GM12892 (cell line): ENCODE measurements at places on chromosomes 4 and X.

DNA sequence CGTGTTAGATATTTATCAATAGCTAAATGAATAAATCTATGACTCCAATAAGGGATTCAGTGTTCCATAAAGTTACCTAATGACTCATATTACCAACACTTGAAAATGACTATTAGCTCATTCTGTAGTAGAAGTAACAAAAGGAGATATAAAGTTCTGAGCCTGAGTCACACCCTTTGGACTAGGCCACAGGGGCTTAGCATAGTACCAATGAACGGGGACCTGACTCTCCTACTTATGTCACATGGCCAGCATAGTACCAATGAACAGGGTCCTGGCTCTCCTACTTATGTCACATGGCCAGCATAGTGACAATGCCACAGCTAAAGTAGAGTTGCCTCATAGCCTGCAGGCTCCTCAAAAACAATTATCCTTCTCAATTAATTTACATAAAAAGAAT lies 43.7 kb downstream of the MAGEB16 start:
- no peak for DNase-seq

DNA sequence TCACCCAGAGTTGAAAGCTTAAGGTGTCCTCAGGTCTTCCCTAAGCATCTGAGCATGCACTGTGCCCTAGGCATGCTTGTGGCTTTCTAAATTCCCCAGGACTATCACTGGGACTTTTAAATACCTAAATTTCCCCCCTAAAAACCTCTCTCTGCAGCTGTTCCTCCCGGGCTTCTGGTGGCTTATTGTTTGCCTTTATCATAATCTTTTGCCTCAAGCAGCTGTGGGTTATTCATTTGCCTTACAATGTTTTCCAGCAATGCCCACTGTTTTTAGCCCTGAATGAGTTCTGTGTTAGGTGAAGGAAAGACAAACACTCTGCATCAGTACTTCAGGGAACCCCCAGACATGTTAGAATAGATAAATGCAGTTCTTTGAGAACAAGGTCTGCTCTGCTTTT lies 455.0 kb downstream of the ZIC3 start:
- DNase-seq = no peak

DNA sequence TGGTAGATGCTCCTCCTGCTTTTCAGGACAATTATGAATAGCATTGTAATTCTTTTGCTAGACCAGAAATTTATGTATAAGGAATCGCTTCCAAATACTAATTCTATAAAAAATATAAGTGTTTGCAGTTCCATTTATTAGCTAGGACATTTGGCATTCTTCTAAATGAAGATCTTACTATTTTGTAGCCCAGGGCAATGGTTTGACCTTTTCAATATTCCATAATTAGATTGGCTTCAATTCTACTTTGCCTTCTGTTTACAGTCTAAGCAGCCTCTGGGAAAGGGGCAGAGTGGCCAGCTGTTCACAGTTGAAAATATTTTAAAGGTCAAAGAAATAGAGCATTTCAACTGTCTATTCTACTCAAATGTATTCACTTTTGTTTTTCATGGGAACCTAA lies 912.1 kb upstream of the GRIA3 start:
- no peak for DNase-seq

GRCh38 chrX:39774774-39775328 lies 322.9 kb downstream of the BCOR start:
- DNase-seq = no peak

DNA sequence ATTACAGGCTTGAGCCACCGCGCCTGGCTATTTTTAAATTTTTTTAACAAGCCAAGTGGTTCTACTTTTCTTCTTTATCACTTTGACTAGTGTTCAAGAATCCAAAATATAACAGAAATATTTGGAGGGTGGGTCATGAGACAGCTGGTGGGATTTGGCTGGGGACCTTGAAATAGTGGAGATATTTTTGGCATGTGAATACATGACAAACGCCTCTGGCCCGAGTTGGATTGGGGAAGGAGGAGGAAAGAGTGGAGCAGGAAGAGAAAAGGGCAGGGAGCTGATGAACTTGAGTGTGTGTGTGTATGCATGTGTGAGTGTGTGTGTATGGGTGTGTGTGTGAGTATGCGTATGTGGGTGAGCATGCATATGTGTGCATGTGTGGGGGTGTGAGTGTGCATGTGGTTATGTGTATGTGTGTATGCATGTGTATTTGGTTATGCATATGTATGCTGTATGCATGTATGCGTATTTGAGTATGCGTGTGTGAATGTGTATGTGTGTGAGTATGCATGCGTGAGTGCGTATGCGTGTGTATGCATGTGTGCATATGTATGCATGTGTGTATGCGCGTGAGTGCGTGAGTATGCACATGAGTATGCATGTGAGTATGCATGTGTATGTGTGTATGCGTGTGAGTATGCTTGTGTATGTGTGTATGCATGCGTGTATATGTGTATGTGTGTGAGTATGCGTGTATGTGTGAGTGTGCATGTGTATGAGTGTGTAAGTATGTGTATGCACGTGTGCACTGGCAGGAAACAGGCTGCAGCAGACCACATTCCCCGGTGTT lies 49.6 kb downstream of the JADE1 start:
- no peak for DNase-seq

GRCh38 chr4:133102612-133103409 lies 46.3 kb upstream of the PCDH10 start:
- no peak for DNase-seq

DNA sequence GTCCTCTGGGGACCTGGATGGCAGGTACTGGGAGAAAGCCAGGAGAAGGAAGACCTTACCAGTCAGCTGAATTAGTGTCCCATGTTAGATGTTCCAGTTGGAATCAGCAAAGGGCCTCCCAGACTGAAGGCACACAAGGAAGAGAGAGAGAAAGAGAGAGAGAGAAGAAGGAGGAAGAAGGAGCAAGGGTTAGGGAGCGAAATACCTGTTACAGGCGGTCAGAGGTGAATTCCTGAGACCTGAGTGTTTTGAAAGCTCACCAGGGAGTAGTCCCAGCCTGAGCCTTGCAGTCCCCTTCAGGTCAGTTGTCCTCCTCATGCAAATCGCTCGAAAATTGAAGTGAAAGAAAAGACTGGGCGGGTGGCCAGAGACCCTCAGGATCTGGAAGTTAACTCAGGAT lies 60.3 kb downstream of the USP11 start:
- no peak for DNase-seq

- no peak for DNase-seq
These were observed 271.5 kb downstream of the LDB2 start for GRCh38 chr4:16626945-16627344.

GRCh38 chr4:37126051-37126450 lies 118.5 kb upstream of the NWD2 start:
- DNase-seq = no peak

DNA sequence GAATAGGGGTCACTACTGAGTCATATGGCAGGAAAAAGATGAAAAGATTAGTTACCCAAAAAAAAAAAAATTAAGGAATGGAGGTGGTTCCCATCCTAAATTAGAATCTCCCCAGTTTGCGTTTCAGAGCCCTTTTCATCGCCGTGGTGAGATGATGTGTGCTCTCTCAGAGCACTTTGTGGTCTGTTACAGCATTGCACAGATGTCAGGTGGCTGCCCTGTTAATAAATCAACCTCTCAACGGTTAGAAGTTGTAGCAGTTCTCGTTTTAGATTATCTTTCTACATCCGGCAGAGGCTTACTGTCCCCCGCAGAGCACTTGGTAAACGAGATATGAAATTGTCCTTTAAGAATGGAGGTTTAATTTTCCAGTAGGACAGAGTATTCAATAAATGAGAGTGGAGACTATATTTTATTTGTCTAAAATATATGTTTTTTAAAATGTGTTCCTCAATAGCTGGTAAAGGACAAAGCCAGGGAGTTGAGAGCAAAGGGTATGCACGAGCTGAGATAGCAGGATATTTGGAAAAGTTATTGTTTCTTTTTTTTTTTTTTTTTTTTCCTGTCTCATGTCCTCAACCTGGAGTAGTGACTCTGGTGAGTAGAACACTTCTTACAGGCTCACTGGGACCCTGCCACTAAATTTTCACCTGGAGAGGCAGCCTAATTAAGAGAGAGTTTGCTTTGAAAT lies 26.9 kb downstream of the AFF1 start:
- no peak for DNase-seq

DNA sequence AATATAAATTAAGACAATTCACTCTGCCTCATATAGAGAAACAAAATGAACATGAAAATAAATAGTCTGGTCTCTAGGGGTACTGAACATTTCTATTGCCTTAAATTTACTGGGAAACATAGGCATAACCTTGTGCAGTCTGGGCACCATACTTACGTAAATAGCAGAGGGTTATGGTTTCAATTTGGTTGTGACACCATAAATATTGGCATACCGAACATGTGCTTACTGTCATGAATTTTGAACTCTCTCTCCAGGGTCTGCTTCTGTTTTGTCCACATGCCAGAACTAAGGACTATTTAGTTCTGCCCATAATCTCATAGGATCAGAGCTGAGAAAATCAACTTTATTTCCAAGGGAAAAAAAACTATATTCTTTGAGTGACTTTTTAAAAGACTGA lies 17.6 kb downstream of the PDGFC start:
- no peak for DNase-seq

DNA sequence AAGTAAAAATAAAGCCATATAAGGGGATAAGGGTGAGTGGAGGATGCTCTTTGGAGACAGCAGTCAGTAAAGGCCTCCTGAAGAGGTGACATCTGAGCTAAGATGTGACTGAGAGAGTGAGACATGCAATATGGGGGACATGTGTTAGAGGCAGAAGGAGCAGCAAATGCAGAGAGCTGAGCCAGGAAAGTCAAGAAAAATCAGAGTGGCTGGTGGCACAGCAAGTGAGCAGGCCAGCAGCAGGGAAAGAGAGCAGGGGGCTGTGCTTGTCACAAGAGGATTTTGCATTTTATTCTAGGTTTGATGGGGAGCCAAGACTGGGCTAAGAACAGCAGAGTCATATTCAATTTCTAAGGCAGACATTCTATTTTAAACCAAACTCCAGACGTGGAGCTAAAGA lies 394.5 kb downstream of the KCNIP4 start:
- no peak for DNase-seq

DNA sequence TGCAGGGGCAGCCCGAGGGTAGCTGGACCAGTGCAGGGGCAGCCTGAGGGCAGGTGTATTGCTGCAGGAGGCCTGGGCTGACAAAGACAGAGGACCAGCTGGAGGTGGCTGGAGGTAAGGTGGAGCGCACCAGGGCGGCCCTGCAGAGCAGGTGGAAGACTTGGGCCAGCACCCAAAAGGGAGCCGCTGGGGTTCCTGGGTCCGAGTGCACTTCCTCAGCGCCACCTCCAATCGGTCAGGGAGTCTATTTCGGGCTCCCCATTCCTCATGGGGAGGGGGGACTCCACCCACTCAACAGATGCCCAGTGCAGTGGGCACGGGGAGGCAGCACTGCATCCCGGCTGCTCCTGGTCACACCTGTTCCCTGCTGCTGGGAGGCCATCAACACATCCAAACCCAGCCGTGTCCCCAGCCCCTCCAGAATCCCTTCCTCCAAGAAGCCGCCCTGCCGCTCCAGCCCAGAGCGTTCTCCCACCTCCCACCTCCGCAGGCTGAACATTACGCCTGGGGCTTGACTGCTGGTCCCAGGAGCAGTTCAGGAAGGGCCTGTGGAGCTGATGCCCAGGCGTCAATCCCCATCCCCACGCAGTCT lies 1.5 kb downstream of the LRPAP1 start:
- DNase-seq = no peak

DNA sequence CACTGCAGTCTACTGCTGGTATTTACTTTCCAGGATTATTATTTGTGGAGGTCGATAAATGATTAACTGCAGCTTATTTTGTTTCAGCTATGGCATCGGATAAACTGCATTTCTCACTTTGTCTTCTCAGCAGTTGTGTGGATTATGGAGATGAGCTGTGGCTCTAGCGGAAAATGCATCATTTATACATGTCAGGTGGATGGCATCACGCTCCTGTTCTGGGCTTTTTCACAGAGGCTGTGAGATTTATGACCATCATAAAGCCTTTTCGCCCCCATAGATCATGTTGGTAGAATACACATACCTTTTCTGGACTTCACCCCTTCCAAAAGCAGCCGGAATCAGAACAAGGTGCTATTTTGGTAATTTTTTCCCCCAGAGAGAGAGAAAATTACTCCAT lies 118.8 kb upstream of the MAGEB18 start:
- no peak for DNase-seq

- no peak for DNase-seq
These were observed 6.5 kb downstream of the SH3BP2 start for GRCh38 chr4:2799224-2799911.

DNA sequence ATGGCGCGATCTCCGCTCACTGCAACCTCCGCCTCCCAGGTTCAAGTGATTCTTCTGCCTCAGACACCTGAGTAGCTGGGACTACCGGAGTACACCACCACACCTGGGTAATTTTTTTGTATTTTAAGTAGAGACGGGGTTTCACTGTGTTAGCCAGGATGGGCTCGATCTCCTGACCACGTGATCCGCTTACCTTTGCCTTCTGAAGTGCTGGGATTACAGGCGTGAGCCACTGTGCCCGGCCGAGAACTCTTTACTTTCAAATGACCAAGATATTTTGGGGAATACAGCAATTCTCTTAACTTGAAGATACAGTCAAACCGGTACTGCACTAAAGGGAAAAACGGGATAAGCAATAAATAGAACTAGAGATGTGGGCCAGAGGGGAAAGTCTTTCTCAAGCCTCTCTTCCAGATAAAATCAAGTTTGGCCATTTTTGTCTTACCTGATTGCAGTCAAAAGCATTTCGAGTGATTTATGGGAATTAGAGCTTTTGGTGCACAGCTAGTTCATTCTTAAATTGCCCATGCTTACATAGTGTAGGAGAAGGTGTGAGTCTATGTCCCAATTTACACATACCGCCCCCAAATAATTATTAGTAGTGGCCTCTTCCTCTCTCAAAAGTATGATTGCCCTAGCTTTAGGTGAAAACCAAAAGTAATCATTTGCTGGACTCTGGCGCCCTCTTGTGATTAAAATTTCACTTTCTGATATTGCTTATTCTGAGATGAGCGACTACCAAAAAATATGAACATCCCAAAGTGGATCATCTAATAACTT lies 53.2 kb upstream of the ABCG2 start:
- peak; percentile 8 for DNase-seq

DNA sequence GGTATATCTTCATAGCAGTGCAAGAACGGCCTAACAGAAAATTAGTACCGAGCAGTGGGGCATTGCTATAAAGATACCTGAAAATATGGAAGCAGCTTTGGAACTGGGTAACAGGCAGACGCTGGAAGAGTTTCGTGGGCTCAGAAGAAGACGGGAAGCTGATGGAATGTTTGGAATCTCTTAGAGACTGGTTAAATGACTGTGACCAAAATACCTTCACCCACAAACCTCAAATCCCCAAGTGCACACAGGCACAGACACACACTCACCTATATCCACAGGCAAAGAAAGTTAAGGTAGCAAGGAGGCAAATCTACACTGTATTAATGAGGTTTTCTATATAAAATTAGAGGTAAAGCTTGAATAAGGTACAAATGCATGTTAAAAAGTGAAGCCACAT lies 14.6 kb upstream of the SPRY1 start:
- no peak for DNase-seq

DNA sequence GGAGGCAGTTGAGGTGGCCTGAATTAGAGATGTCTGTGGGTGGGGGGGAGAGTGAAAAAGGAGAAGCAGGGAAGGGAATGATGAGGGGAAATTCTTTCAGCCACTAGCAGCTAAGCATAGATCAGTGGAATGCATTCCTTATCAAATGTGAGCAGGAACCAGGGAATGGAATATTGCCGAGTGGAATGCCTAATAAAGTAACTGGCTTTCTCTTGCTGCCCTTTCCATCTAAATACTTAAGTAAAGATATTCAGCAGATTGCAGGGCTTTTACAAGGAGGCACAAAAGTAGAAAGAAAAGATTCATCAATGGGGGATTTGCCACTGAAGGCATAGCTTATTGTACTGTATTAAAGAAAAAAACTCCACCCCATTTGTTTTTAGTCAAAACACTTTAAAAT lies 263.0 kb upstream of the RPS6KA3 start:
- no peak for DNase-seq

GRCh38 chr4:36243355-36244256 lies 708 bp downstream of the ARAP2 start:
- no peak for DNase-seq
